Muscle of arm (tissue), 14 donors: ENCODE measurements at places on chromosomes 7 and 10.

DNA sequence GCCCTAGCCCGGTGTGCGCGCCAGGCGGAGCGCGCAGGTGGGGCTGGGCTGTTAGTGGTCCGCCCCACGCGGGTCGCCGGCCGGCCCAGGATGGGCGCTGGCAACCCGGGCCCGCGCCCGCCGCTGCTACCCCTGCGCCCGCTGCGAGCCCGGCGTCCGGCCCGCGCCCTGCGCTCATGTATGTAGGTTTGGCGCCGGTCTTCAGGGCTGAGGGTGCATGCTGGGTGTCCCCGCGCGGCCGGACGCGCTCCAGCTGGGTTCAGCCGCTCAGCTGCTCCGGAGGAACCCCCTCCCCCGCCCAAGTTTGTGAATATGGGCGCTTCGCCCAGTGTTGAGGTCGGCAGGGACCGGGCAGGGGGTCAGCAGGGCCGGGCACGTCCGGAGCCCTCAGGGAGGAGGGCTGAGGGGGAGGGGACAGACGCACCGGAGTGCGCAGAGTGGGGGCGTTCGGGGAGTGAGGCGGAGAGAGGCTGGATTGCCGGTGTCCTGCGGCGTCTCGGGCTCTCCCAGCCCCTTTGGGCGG lies 559 bp downstream of the VWC2 start:
- DNase-seq = no peak

DNA sequence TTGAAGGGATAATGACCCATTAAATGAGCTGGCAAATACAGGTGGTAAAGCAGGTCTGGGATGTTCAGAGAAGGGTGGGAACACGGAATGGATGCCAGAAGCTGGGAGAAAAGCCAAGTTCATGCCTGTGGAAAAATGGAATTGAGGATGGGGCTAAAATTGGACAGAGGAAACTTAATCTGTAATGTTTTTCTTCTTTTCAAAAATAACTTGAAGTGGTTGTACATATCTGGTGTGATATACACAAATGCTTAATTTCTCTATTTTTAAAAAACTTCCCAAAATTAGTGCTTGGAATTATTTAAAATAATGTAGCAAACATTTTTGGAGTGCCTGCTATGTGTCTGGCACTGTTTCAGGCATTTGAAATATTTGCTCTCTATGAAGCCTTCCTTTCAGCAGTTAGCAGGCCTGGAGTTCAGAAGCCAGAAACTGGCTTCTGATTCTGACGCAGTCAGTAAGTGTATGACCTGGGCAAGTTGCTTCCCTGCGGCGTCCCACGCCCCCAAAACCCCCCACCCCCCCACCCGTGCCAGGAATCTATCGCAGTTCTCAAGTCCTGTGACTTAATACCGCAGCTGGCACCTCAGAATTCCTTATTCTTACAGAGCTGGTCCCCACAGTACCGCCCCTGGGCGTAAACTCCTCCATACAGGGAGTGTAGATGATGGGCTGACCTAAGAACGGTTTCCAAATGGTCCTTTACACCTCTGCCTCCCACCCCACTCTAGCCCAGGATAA lies 828 bp upstream of the MALSU1 start:
- no peak for DNase-seq

DNA sequence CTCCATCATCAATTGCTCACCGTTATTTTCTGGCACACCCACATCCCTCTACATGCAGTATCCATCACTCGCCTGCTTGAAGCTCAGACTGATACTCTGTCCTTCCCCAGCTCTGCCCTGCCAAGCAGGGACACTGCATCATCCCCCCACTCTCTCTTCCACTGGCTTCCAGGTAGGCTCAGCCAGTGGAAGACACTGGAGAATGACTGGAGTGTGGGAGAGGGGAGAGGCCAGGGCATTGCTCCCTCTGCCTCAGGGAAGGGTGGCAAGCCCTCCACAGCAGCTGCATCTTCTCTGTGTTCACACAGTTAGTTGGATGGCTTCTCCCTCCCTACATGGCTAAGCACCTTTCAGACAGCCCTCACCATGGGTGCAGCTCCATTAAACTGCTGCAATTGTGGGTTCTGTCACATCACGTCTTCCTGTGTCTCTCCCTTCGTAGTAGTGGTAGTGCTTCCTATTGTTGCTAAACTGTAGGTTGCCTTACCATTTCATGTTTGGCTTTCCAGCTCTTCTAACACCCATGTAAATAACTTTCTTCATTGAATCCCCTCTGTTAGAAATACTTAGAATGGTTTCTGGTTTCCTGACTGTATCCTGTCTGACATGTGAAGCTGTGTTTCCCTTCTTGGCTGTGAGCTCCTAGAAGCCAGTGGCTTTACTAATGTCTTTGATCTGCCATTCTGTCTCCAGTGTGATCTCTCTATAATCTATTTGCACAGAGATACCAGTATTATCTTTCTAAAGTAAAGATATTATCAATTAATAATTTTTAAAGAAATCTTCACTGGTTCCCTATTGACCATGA lies 483.7 kb upstream of the LRRN3 start:
- DNase-seq = no peak

- DNase-seq = no peak
These were observed 81.0 kb downstream of the SNX10 start for GRCh38 chr7:26372704-26373103.

DNA sequence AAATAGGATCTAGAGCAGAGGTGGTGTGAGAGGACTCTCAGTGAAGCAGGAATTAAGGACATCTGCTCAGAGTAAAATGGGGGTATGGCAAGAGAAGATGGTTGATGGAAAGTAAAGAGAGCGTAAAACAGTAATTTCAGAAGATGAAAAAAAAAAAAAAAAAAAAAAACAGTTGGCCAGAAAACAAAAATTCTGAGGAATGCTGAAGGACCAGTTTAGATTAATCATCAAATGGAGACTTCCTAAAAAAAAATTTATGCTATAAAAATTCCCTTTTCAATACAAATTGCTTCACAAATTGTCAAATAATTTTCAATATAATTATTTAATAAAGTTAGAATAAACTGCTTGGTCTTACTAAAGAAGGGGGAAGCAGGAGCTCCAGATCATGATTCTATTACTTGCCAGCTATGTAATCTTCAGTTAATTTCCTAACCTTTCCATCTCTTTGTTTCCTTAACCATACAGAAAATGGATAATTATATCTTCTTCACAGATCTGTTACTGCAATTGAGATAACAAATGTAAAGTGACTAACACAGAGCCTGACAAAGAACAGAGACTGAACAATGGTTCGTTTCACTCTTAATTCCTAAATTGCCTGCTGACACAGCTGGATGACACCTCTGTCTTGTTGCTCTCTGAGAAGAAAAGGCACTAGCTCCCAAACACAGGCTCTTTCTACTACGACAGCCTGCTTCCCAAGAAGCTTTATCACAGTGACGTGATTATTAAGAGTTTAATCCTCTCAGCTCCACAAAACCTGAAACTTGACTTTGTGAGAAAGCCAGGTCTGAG lies 64.9 kb upstream of the GPR22 start:
- no peak for DNase-seq

DNA sequence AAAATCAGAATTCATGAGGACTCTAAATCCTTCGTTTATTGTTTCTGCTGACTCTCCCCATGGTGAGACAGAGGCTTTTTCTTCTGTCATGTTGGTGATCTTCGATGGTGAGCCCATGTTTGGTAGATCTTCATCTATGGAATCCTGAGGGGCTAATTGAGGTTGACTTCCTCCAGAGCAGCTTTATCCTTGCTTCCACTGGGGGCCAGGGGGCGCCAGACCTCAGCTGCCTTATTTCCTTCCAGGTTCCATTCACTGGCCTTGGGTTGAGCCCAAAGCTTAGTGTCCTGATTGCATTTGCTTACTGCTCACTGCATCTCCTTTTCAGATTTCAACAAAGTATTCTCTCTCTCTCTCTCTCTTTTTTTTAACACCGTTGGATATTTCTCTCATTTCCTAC lies 80.7 kb downstream of the GCC1 start:
- peak; percentile 4 for DNase-seq

GRCh38 chr10:32795598-32796183 lies 162.3 kb downstream of the ITGB1 start:
- DNase-seq = peak; percentile 31

GRCh38 chr7:106273009-106273668 lies 11.6 kb downstream of the NAMPT start:
- DNase-seq = no peak

GRCh38 chr7:29322023-29322712 lies 127.6 kb downstream of the CHN2 start:
- no peak for DNase-seq

DNA sequence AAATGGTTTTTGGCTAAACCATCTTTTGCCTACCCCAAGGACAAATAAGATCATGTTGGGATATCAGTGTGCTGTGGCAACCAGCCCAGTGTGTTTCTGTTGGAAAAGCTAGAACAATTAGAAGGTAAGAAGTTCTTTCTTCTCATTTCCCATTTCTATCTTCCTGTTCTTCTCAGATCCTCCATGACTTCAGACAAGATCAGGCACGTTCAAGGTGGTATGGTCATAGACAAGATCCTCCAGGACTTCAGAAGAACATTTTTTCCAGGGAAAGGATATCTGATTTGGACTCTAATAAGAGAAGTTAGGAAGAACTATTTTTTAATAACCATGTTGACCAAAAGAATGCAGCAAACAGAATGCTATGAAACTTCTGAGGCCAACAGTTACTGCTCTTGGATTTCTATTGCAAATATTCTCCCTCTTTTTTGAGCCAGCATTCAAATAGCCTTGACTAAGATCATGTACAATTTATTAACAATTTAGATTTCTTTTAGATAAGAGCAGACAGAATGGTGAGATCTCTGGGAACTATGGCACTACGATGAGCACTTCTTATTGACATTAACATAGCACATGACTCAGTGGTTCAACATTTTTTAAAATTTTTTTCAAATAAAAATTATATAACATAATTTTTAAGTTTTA lies 15.9 kb downstream of the HYCC1 start:
- DNase-seq = no peak

DNA sequence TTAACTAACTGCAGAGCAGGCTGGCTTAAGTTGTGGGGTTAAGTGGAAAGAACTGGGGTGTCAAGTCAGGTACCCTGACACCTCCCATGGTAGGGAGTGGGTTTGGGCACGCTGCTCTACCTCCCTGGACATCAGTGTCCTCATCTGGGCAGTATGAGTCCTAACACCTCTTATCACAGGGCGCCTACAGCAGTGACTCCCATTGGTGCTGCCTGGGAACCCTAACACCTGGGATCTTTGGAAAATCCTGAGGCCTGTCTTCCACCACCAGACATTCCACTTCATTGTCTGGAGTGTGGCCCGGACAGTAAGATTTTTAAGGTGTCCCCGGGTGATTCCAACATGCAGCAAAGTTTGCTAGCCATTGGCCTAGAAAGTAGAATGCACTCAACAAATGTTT lies 239.1 kb downstream of the SKAP2 start:
- no peak for DNase-seq

- no peak for DNase-seq
These were observed 1.2 kb downstream of the UCN3 start for GRCh38 chr10:5365928-5366327.

DNA sequence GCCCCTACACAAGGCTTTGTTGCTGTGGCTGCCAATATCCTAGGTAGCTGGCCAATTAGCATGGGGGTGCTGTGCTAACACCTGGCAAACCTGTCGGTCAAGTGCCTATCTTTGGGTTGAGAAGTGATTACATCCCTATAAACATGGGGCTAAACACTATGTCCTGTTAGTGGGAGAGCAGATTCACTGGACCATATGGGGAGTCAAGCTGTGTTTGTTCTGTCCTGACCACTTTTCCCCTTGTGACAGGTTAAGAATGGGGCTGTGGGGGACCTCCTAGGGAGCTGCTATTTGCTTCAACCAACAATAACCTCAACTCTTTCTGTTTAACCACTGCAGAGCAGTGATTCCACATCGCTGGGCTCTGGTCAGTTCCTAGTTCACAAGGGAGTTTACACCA lies 151.5 kb upstream of the AOAH start:
- DNase-seq = no peak

DNA sequence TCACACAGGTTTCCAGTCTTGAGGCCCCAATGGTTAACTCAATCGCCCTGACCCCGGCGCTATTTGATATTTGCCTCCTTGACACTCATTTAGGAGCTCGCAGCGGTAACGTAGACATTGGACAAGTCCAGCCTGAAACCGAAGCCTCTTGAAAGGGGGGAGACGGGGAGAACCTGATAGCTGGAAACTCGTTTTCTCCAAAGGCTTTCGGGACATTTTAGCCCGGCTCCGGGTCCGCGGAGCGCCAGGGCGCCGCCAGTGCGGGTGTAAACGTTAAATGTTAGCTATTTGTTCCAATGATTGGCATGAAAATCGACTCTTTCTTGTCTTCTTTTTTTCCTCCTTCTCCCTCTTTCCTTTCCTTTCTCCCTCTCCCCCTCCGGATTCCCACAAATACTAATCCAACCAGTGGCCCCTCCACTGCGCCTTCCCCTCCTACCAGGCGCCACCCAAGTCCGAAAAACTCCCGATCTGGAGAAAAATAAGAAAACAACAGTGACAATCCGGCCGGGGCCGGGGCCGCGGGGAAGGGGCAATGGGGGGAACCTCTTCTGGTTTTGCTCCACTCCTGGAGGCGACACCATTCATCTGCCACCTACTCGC lies 17.2 kb upstream of the GATA3 start:
- DNase-seq = no peak

GRCh38 chr7:140475747-140476333 lies 3.5 kb downstream of the MKRN1 start:
- peak; percentile 27 for DNase-seq

DNA sequence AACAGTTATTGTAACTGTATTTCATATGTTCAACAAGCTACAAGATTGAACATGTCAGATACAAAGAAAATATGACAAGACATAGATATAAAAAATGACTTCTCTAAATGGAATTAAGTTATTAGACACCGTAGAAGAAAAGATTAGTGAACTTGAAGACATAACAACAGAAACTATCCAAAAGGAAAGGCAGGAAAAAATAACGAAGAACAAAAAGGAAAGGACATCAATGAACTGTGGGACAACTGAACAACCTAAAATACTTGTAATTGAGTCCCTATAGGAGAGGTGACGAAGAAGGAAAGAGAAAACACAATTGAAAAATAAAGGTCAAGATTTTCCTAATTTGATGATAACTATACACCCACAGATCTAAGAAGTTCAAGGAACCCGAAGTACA lies 32.3 kb downstream of the UPF2 start:
- DNase-seq = no peak

DNA sequence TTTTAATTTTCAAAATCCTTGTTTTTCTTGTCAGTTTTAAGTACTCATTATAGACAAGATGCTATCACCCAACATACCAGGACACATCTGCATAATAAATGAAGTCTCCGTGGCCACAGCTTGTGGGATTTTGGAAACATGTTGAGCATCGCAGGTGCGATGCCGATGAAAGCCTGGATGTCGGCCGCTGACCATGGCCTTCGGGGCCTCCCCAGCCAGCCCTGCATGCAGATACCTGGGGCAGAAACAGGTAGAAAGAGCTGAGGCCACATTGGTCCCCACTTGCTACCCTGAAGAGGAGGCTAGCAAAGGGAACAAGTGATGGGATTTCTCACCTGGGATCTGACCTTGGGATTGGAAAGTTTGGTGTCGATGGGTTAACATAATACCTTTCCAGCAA lies 123.8 kb downstream of the DOCK1 start:
- no peak for DNase-seq

GRCh38 chr7:108270385-108271015 lies 140.3 kb upstream of the LAMB4 start:
- no peak for DNase-seq

GRCh38 chr7:34758111-34758601 lies 100.1 kb downstream of the NPSR1 start:
- DNase-seq = no peak

GRCh38 chr10:30821994-30822692 lies 192.6 kb upstream of the LYZL2 start:
- DNase-seq = no peak

GRCh38 chr10:79172881-79173280 lies 104.1 kb downstream of the ZMIZ1 start:
- DNase-seq = no peak

GRCh38 chr10:73460897-73461296 lies 27.5 kb upstream of the MSS51 start:
- DNase-seq = no peak
